ENCODE measurements at places on chromosomes 6 and 20.

DNA sequence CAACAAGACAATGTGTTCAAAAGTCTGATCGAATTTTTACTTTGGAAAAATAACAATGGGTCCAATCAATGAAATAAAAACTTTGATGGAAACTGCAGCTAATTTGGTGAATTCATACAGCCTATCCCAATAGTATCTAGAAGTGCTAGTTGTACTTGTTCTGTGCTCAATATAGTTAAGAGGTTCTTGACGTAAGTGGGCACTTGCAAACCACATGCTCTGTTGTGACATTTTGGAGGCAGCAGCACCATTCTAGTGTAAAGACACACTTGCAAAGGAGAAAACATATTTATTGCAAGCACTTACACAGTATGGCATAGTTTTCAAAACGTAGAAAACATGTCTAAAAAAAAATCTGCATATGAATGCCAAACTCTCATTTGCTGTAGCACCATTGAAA, 6.7 kb upstream of the KLHL31 start:
- DNase-seq, result no peak

DNA sequence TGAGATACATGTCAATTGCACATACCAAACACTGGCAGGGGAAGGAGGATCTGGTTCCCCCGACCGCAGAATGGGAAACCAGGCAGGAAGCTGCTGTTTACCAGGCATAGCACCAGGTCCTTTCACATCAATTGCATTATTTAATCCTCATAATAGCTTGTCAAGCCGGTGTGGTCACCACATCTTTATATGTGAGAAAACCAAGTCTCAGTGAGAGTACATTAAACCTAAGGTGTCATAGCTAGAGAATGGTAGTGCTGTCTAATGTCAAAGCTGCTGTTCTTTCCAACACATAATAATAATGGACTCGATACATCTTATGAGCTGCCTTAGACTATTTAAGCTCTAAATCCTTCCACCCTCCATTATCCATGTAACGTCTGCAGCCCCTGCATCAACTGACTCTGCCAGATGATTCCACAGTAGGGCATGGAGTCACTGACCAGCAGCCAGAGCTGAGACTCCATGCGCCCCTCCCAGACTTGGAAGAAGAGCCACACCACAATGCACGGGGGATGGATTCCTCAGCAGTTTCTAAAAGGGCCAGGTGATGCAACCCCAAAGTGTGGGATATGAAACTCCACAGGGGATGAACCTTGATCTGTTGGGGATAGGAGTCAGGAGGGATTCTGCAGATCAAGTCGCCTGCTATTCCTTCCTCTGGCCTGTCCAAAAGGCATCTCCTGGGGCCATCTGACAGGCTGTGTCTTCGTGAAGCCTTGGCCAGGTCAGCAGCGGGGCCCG, 71.8 kb downstream of the GPR6 start:
- no peak for DNase-seq

DNA sequence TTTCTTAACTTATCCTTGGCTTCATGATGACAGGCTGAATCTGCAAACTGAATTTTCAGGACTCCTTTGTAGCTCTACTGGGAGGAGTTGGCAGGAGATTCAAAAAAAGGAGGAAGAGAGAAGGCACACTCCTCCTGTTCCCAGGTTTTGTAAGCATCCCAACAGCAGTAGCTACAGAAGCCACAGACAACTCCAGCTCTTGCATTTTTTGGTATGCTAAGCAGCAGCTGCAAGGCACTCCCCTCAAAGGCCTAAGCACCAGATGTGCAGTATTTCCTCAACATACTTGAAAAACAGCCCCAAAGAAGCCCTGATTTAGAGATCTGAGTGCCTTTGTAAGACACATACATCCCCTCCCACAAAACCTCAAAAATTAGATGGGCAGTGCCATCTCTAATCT, 328.6 kb upstream of the SYNCRIP start:
- DNase-seq, result no peak

GRCh38 chr6:81636930-81637568, 115.4 kb downstream of the TENT5A start:
- DNase-seq, result no peak

DNA sequence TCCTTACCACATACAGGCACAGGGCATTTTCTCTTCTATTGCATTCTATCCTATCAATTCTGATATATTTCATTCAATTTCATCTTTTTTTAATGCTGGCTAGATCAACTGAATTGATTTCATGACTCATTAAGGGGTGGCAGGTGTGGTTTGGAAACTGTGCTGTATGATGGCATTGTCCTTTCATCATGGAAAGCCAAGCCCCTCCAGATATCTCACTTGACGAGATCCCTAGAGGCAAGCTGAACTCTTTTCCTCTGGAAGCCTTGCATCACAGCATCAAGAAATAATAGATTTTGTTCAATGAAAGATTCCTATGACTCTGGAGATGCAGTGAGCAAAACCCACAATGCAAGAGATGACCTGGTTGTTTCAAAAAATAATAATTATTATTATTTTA, 401.2 kb downstream of the PREX1 start:
- DNase-seq, result no peak

DNA sequence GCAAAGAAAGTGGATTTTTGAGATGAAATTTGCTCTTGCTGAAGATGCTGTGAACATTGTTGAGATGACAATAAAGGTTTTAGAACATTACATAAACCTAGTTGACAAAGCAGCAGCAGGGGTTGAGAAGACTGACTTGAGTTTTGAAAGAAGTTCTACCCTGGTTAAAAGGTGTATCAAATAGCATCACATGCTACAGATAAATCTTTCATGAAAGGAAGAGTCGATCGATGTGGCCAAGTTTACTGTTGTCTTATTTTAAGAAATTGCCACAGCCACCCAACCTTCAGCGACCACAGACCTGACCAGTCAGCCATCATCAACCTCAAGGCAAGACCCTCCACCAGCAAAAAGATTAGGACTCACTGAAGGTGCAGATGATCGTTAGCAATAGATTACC, 155.3 kb downstream of the HS3ST5 start:
- DNase-seq, result no peak

DNA sequence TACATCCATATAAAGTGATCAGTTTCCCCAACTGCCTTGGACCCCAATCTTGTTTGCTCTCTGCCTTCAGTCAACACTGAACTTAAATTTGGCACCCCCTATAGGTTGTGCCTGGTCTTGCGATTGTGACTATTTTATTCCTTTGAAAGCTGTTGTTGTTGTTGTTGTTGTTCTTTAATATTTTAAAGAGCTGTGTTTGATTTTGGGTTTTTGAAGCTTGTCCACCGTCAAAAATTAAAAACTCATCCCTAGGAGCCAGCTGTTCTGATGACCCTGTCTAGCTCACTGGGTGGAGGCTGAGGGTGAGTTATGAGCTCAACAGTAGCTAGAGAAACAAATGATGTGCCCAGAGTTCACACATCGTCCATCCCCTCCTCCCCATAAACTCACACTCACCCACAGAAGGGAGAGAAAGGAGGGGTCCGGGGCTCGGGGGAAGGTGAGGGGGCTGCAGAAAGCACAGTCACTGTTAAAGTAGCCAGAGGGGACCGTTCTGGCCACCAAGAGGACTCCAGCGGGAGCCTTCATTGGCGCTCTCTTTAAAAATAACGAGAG, 4.0 kb downstream of the SIM1 start:
- no peak for DNase-seq

- no peak for DNase-seq
Measured at GRCh38 chr6:156859686-156860085, 82.5 kb downstream of the ARID1B start.

DNA sequence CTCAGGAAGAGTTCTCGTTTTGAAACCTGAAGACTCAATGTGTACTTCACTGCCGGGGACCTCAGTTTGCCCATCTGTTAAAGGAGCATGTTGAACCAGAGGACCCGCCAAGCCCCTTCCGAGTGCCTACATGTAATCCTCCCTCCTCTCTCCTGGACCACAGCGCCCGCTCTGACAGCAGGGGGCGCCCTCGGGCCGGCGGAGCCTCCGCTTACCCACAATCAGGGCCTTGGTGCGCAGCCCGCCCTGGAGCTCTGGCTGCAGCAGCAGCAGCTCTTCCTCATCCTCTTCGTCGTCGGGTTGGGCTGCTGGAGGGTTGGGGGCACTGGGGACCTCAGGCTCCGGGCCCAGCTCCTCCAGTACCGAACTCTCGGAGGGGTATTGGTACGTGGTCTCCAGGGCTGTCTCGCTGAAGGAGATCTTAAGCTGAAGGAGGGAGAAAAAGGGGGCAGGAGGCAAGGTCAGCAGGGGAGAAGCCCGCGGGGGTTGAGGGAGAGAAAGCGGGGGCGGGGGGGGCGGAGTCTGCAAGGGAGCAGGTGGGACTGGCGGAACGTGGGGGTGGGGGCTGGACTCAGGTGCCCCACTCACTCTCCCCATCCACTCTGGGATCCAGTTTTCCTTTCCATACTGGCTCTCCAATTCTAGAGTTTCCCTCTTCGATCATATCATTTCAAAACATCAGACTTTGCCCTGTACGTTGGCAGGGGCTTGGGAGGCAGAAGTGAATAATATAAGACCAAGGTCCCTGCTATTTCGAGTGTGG, 6.3 kb upstream of the DHX16 start:
- DNase-seq, result peak; percentile 85

DNA sequence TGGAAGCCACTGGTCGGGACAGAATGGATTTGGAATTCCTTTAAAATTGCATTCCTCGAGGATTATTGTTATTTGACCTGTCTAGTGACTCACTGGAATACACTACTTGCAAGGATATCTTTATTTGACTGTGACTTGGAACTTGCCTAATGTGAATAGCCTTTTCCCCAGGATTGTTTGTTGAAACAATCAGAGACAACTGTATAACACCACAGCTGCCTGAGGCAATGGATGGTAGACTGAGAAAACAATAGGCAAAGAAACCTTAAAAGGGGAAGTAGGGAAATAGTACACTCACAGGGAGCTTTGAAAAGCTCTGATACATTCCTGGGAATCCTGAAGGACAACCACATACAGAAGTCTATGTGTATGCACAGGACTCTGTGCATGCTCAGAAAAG, 465.3 kb downstream of the BMP2 start:
- no peak for DNase-seq

- no peak for DNase-seq
Measured at GRCh38 chr6:167947716-167948115, 49.8 kb upstream of the KIF25 start.

- no peak for DNase-seq
Measured at GRCh38 chr6:108751282-108751681, 96.9 kb upstream of the ARMC2 start.

DNA sequence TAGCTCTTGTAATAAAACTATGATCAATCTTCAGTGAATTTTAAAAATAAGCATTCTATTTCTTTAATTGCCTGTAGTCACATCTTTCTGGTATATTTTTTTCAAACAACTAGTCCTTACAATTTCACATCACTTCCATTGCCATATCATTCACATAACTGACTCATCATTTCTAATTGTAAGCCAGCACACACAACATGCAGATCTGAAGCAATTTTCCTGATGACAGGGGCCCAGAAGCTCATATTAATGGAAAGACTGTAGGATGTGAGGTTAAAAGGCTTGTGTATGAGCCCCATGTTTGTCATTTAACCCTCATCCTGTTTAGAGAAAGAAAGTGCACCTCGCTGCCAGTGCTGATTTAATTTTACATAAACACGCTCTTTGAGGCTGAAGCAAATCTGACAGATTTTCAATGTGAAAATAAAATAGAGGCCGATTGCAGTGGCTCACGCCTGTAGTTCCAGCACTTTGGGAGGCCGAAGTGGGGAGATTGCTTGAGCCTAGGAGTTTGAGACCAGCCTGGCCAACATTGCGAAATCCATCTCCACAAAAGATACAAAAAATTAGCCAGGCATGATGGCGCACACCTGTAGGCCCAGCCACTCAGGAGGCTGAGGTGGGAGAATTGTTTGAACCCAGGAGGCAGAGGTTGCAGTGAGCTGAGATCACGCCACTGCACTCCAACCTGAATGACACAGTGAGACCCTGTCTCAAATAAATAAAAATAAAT, 40.1 kb upstream of the LTV1 start:
- DNase-seq, result no peak

- no peak for DNase-seq
Measured at GRCh38 chr6:125943528-125944433, 12.8 kb upstream of the HINT3 start.

DNA sequence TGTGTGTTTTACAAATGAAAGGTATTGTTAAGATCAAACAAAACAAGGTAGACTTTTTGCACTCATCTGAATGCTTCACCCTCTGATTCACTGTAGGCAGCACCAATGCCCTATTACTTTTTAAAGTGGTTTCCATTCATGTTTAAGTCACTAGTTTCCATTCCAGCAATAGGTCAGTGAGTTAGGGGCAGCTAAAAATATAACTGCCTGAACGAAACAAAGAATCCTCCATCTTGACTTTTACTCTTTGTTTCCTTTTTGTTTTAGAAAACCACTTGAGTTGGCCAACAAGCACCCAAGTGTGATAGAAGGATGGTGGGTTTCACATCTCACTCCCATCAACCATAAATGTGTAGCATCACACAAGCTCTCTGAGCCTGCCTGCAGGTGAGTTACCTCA, 25.5 kb downstream of the CLIC5 start:
- DNase-seq, result no peak

- no peak for DNase-seq
Measured at GRCh38 chr20:1793821-1794220, 101.4 kb upstream of the SIRPA start.

DNA sequence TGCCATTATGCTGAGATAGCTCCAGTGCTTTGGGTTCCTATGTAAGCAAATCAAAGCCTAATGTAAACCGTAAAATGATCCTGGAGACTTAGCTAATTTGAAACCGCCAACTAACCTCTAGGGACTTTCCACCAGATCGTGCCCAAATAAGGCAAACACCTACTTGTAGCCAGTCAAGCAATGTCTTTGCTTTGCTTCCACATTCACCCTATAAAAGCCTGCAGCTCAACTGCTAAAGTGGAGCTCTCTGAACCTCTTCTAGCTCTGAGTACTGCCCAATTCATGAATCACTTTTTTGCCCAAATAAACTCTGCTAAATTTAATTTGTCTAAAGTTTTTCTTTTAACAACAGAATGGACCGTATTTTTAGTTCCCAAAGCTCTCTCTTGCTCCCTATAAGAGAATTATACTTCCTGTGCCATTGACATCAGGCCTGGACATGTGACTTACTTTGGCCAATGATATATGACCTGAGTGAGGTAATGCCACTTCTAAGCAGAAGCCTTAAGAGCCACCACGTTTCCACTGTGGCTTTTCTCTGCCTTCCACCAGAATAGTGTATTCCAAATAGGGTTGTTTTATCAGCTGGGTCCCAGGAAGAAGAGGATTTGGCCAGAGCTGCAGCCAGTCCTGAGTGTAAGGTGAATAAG, 34.8 kb upstream of the PSMF1 start:
- DNase-seq, result no peak

Data from activated CD8-positive, alpha-beta memory T cell treated with anti-CD3 and anti-CD28 coated beads for 48 hours (primary cell).